ENCODE measurements at places on chromosomes 2 and 18.

- DNase-seq = no peak
Measured at GRCh38 chr2:177673602-177674595, 281.3 kb downstream of the AGPS start.

DNA sequence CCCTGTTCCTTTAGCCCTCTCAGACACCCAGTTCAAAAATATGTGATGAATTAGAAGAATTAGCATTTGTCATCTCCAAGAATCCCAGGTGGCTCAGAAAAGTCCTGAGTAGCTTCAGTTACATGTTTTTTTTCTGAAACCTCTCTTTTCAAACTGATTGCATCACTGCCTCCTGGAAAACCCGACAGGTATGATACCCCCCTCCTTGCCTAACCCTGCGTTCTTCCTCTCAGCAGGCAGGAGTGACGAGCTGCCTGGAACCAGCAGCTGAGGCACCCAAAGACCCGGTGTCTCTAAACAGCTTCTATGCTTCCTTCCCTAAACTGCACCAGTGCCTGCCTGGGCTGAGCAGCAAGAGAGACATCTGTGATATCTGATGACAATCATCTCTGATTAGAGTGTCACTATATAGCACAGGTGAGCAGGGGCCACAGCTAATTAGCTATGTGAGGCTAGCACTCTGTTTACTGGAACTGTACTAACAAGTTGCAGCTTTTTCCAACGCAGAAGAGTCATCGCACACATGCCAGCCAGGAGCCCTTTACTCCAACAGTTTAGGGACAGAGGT is 376.4 kb upstream of the ATP5MC3 start:
- DNase-seq = no peak

GRCh38 chr2:182381225-182381624 is 45.6 kb downstream of the PDE1A start:
- DNase-seq = no peak

- DNase-seq = peak; percentile 59
Measured at GRCh38 chr2:31429759-31430438, 15.4 kb upstream of the XDH start.

DNA sequence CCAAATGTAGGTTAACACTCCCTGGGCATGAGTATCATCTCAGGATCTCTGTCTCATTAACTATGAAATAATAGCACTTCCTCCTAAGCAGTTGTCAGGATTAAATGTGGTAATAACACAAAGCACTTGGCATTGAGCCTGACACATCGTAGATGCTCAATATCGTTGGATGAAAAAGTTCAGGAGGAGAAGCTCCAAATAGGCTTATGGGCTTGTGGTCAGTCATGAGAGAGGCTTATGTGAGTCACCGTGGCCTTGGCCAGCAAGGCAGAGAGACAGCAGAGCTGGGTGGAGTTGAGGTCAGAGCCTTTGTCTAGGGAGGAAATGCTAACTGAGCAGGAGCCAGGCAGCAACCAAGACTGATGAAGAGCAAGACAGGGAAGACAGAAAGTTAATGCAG is 68.3 kb upstream of the PPM1B start:
- DNase-seq = no peak

Measured in CD4-positive, alpha-beta T cell treated with Interleukin-10 for 1 hour (primary cell).